Activated naive CD4-positive, alpha-beta T cell (primary cell): ENCODE measurements at places on chromosomes 7 and 10.
A peak's percentile ranks its signal among the peaks of the same experiment; 100 is the strongest.

DNA sequence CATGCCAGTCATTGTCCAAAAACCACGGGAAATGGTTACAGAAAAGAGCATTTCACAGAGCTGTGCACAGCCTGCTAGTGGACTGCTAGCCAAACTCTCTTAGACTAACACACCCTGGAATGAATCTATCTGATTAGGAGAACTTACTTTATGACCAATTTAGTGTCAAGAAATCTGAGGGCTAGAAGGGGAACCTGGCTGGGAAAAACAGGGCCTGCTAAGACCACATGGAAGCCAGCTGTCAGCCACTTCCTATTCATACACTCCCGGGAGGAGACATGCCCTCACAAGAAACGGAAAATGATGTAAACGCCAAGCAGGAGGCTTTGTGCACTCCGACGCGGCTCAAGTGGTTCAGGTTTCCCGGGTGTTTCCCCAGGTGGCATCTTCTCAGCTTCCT is 54.8 kb downstream of the MPP7 start:
- DNase-seq, result no peak

DNA sequence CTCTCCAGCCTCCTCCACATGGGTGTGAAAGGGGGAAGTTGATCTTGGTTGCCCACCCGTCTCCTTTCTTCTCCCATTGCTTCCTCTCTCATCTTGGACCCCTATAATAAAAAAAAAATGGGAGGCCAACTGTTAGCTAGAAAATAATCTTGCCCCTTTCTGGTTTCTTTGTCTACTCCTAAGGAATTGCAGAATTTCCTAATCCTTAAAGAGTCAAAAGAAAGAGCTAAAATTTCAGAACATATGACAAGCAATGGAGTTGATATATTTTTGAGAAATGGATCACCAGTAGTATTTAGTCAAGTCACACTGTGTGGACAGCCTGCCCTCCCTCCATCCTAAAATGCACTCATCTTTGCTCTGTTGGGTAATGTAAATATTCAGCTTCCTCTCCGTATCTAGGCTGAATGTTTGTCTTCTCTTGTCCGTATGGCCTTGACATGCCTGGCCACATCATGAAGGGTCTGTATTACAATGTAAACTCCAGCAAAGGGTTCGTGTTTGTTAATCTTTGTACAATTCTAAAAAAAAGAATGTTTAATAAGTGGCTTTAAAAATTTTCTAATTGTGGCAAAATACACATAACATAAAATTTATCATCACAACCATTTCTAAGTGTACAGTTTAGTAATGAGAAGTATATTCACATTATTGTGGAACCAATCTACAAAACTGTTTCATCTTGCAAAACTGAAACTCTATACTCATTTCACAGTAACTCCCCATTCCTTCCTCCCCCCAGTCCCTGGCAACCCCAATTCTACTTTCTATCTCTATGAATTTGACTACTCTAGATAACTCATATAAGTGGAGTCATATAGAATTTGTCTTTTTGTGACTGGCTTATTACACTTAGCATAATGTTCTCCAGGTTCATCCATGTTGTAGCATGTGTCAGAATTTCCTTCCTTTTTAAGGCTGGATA is 71.5 kb downstream of the ZNF92 start:
- DNase-seq, result no peak

DNA sequence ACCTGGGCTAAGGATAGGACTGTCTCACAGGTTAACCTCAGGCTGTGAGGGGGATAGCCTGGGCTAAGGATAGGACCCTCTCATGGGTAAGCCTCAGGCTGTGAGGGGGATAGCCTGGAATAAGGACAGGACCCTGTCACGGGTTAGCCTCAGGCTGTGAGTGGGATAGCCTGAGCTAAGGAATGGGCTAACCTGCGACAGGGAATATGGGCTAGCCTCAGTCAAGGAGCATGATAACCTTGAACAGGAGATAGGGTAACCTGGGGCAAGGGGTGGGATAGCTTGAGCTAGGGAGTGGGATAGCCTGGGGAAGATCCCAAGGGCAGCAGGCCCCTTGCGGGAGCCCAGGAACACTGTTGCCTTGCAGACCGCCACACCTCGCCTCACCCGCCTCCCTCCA is 42.7 kb downstream of the GRID2IP start:
- no peak for DNase-seq

DNA sequence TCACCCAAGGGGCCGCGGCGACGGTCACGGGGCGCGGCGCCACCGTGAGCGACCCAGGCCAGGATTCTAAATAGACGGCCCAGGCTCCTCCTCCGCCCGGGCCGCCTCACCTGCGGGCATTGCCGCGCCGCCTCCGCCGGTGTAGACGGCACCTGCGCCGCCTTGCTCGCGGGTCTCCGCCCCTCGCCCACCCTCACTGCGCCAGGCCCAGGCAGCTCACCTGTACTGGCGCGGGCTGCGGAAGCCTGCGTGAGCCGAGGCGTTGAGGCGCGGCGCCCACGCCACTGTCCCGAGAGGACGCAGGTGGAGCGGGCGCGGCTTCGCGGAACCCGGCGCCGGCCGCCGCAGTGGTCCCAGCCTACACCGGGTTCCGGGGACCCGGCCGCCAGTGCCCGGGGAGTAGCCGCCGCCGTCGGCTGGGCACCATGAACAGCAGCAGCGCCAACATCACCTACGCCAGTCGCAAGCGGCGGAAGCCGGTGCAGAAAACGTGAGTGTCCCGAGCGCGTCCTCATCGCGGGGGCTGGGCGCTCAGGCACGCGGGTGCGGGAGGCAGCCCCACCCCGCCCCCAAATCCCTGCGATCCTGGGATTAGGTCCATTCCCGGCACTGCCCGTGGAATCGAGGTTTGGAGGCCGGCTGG is 509 bp downstream of the AHR start:
- peak; percentile 31 for DNase-seq

- no peak for DNase-seq
These were observed 49.0 kb downstream of the RBAK start for GRCh38 chr7:5094641-5095040.

- DNase-seq, result no peak
These were observed 15.3 kb upstream of the TMEM248 start for GRCh38 chr7:66905689-66906088.

GRCh38 chr7:2698581-2699288 is 10.7 kb downstream of the AMZ1 start:
- peak; percentile 42 for DNase-seq

- no peak for DNase-seq
These were observed 193.1 kb downstream of the WDR37 start for GRCh38 chr10:1249142-1249920.

DNA sequence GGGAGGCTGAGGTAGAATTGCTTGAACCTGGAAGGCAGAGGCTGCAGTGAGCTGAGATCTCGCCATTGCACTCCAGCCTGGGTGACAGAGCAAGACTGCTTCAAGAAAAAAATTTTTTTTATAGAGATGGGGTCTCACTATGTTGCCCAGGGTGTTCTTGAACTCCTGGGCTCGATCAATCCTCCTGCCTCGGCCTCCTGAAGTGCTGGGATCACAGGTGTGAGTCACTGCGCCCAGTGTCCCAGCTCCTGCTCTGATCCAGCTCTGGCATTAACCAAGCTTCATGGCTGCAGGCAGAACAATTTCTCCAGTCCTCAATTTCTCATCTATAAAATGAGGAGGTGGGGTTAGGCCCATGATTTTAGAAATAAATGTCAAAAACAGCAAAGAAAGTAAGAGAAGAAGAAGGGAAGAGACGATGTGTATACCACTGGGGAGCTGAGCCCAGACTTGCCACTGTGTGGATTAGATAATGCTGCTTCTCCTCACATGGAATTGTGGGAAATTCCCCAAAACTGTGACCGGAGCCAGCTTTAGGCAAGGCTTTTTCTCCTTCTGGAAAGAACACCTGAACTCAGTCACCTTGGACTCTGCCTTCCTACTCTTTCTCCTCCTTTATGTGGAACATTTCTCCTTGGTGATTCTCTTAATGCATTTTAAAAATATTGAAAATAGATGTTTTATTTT is 25.5 kb downstream of the IL15RA start:
- DNase-seq, result no peak

DNA sequence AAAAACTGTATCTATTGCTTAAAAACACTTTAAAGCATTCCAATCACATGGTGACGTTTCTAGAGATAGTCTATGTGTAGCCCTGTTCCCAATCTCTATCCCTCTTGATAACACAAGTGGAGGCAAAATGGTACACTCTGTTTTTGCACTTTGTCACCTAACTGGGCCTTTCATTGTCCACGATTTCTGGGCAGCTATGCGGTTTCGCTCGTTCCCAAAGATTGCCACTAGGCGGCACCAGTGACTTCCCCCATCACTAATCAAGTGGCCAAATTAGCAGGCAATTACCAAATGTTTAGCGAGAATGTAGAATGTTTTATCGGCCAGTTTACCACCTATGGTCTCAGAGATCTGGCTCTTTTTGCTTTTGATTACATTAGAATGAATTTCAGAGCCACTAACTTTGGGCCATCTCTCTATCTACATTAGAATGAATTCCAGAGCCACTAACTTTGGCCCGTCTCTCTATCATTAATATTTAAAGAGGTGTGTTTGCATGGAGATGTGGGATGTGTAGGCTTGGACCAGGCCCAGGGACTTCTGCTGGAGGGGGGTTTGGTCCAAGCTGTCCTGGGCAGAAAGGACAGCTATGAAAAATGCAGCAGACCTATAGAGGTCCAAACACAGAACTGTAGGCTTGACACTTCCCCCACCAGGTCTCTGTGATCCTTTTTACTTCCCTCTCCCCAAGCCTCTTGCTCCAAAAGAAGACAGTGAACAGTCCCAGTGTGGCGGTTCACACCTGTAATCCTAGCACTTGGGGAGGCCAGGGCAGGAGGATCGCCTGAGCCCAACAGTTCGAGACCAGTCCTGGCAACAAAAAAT is 90.1 kb downstream of the EPC1 start:
- DNase-seq, result peak; percentile 21

DNA sequence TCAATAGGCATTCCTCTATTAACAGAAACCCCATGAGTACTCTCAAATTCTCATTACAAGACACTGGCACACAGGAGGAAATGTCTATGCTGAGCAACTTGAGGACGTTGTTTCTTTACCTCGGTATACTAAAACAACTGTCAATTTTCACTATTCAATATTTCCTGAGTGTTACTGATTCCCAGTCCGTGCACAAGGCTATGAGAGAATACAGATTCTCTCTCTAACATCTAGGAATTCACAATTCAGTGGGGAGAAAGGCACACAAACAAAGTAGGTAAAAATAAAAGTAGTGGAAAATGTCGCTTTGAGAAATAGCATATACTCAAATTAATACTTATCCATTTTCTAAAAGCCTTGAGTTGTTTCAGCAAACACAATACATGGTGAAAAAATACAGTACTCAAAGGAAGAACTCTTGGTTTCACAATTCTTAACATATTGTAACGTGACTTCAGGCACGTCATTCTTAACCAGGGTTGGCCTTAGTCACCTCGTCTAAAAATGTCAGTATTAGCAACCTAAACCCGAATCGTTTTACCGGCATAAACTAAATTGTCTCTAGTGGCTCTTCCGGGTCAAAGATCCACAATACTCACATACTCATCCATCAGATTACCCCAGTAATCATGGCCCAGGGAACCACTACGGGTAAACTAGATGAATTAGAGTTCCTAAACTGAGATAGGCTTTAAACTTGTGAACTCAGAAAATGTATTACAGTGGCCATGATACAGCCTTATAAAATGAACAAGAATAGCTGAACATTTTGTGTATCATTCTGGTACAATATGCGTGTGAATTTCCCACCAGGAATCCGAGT is 1.5 kb downstream of the IPMK start:
- no peak for DNase-seq

GRCh38 chr10:24269476-24269875 is 60.5 kb downstream of the KIAA1217 start:
- no peak for DNase-seq

DNA sequence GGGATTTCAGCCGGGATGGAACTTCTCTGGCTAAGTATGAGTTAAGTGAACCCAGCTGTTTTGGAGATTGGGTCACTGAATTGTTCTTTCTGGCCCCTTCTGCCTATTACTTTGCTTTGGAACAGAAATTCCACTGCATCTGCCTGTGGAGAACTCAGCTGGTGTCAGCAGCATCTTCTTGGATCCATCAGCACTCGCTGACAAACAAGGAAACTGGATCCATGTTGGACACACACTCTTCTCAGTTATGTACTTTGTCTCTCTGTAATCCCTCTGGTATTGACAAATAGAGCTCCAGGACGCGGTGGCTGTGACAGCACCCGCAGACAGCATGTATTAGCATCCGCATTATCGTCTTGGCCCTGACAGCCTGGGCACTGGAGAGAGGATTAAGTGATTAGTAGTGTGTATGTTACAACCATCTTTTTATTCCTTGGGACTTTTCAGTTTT is 73.0 kb upstream of the BMPER start:
- DNase-seq, result no peak

DNA sequence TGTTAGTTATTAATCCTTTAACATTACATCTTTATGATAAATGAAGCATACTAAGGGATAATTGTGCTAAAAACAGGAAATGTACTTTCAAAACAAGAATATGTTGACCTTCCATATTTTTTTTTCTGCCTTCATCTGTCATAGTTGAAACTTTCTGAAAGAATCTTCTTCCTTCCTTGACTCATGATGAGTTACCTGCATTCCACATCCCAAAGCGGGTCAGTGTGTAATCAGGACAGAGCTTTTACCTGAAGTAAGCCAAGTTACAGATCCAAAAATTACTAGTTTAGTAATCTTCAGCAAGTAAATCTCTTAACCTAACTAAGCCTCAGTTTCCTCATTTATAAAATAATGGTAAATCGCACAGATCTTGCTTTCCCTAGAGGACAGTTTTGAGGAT is 13.4 kb upstream of the ARL4A start:
- DNase-seq, result no peak

DNA sequence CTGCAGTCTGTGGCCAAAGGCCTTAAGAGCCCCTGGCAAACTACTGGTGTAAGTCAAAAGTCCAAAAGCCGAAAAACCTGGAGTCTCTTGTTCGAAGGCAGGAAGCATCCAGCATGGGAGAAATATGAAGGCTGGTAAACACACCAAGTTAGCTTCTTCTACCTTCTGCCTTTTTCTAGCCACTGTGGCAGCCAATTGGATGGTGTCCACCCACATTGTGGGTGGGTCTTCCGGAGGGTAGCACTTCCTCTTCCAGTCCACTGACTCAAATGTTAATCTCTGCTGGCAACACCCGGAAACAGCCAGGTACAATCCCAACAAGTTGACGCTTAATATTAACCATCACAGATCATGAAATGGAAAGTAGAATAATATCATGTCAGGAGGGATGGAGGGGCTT is 827.6 kb downstream of the SORCS1 start:
- no peak for DNase-seq

- DNase-seq, result no peak
These were observed 8.6 kb downstream of the PSAP start for GRCh38 chr10:71842422-71842821.

DNA sequence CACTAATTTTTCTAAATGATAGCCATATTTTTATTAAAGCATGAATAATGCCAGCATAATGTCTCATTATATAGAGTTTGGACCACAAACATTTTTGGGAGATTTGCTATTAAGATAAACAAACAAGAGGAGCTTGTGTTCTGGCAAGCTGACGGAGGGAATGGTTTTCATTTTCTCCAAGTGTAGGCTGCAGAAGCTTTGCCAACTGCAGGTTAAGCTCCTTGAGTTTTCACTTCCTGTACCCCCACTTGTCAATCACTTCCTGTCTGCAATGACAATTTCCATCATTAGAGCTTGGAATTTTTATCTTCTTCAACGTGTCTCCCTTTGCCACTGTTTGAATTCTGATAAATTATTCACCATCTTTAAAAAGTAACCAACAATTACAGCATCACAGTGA is 13.4 kb downstream of the EBF3 start:
- no peak for DNase-seq
